A549 treated with CORT108297 at 1 μM for 4 hours (cell line): ENCODE measurements at places on chromosomes 11 and 22. TPM values are rescaled to one million over a fixed set of nuclear protein-coding genes. Genes with fewer than 3 reads are reported as not detected.

PKDREJ gene
- not detected in 5 replicates for total RNA-seq

PGM2L1 gene
- total RNA-seq: 8.9 to 17.0 TPM (median 14.7 TPM) in 5 replicates

CLP1 gene
- total RNA-seq: 27.6 to 32.6 TPM (median 29.4 TPM) in 5 replicates

SPI1 gene
- 0.10 to 0.16 TPM in 2 of 5 replicates, not detected in the others for total RNA-seq

RFPL2 gene
- total RNA-seq: 0.07 to 0.21 TPM (median 0.11 TPM) in 5 replicates

DGCR8 gene
- 19.1 to 22.7 TPM (median 21.1 TPM) in 5 replicates for total RNA-seq

ABCC8 gene
- total RNA-seq: 1.5 to 2.3 TPM (median 1.8 TPM) in 5 replicates

OR4S2 gene
- total RNA-seq: not detected in 5 replicates

ZNRF3 gene
- 4.6 to 7.5 TPM (median 6.5 TPM) in 5 replicates for total RNA-seq

GLB1L3 gene
- not detected in 5 replicates for total RNA-seq

P2RY6 gene
- 7.3 to 14.5 TPM (median 13.2 TPM) in 5 replicates for total RNA-seq

LRRC10B gene
- total RNA-seq: 0.06 to 0.25 TPM (median 0.11 TPM) in 5 replicates

WT1 gene
- 5.2 to 6.0 TPM (median 5.7 TPM) in 5 replicates for total RNA-seq

TMEM45B gene
- 0.06 to 0.31 TPM (median 0.10 TPM) in 5 replicates for total RNA-seq

SLC6A5 gene
- total RNA-seq: not detected in 5 replicates

CACNA1I gene
- total RNA-seq: 0.02 to 0.07 TPM (median 0.03 TPM) in 5 replicates

APOA1 gene
- total RNA-seq: 0.13 to 0.20 TPM (median 0.16 TPM) in 5 replicates

PRR5L gene
- total RNA-seq: 9.9 to 12.6 TPM (median 11.2 TPM) in 5 replicates

ADM gene
- 77.3 to 130 TPM (median 90.4 TPM) in 5 replicates for total RNA-seq

IL18 gene
- total RNA-seq: 92.2 to 108 TPM (median 101 TPM) in 5 replicates

TRPM5 gene
- not detected in 5 replicates for total RNA-seq

ACTN3 gene
- total RNA-seq: 0.02 to 0.06 TPM in 2 of 5 replicates, not detected in the others

VWA5A gene
- total RNA-seq: 0.20 to 0.45 TPM (median 0.32 TPM) in 5 replicates

NXPE2 gene
- total RNA-seq: 0.05 TPM in 1 of 5 replicates, not detected in the others

AP2A2 gene
- 32.5 to 38.3 TPM (median 37.2 TPM) in 5 replicates for total RNA-seq
